ENCODE measurements at places on chromosomes 6 and 20. TPM values are rescaled to one million over a fixed set of nuclear protein-coding genes. Genes with fewer than 3 reads are reported as not detected.

GRCh38 chr6:75147512-75147911 is 58.3 kb downstream of the COL12A1 start:
- no peak for DNase-seq

DNA sequence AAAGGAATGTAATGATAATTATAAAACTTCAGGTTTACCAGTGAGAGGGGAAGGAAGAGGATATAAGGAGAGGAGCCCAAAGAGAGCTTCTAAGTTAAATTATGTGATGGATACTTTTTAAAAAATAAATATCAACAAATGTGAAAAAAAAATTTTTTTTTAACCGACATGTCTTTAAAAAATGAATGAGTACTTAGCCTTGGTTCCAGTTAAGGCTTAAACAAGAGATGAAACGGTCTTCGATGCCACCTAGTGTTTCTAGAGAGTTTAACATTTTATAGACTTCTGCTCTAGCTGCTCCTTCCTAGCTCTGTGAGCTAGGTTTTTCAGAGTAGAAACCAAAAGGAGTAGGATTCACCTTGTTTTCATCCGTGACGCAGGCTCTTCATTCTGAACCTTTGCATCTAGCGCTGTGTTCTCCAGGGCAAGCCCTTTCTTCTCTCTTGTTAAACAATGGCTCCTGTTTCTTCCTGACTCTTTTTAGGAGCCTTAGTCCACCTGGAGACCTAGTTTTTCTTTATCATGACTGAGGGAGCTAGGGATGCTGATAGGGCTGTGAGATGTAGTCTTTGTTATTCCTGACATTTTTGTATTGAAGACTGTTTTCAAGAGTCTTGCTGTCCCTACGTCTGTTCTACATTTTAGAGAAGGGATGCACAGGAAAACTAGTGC is 42.4 kb upstream of the GNRH2 start:
- DNase-seq: no peak

The RAET1G gene
- 0.74 TPM for total RNA-seq

The ESR1 gene
- 9.4 TPM for total RNA-seq
